ENCODE measurements at places on chromosomes 16 and 17.

- peaks cover 6% of the 10 kb centered on the region for H3K4me1 ChIP-seq
- no peak overlapping the region for H3K4me3 ChIP-seq
- DNase-seq = no peak
- H3K36me3 ChIP-seq = peaks cover 2% of the 10 kb centered on the region
- no peaks in the 10 kb centered on the region for H3K27me3 ChIP-seq
- H3K27ac ChIP-seq = peak overlapping the region; percentile 48
These were observed 54.9 kb downstream of the ABCC1 start for GRCh38 chr16:16004314-16004749.

- no peaks in the 10 kb centered on the region for H3K36me3 ChIP-seq
- DNase-seq = no peak
- peaks cover 4% of the 10 kb centered on the region for H3K4me1 ChIP-seq
- no peaks in the 10 kb centered on the region for H3K27me3 ChIP-seq
- H3K27ac ChIP-seq = no peak overlapping the region
These were observed 55.2 kb downstream of the PECAM1 start for GRCh38 chr17:64335486-64335885.

GRCh38 chr16:7025616-7026190 is 306.9 kb upstream of the RBFOX1 start:
- H3K4me1 ChIP-seq = peaks cover 15% of the 10 kb centered on the region
- H3K36me3 ChIP-seq = no peaks in the 10 kb centered on the region
- peak; percentile 71 for DNase-seq
- no peak overlapping the region for H3K27ac ChIP-seq

DNA sequence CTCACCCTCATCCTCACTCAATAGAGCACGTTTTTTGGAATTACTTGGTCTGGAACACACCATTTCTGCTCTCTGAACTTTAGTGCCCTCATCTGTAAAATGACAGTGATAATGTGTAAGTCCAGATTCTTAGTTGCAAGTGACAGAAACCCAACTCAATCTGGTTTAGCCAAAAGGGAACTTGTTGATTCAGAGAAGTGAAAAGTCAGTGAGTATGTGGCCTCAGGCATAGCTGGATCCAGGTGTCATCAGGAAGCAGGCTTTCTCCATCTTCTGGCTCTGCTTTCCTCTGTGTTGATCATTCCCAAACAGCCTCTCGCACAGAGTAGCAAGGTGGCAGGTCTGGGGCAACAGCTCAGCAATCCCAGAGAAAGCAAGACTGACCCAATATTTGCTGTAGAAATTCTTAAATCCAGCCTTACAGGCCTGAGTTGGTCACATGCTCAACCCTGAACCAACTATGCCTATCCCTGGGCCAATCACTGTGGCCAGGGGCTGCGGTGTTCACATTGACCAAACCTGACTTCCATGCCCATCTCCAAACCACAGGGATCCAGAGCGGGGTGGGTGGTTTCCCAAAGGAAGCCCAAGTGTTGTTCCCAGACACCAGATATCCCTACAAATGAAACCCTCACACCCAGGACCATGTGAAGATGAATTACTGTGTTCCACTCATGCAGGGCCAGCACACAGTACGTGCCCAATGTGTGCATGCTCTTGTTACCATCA is 23.3 kb upstream of the ALKBH5 start:
- H3K27ac ChIP-seq = no peak overlapping the region
- no peak overlapping the region for H3K4me3 ChIP-seq

DNA sequence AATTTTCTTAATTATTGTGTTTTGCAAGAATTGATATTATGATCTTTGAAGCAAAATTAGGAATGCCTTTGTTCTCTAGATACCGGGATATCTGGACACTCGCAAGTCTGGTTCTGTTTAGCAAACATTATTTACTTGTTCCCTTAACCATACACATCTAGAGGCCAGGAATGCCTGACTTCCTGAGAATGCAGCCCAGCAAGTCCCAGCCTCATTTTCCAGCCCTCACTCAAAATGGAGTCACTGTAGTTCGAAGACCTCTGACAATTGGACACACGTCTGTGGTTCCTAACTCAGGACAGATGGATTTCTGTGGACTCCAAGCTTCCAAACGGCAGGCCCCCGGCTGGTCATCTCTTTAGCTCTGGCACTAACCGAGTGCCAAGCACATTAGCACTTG is 355.4 kb upstream of the RBFOX1 start:
- H3K27me3 ChIP-seq = no peaks in the 10 kb centered on the region
- H3K27ac ChIP-seq = peak overlapping the region; percentile 17
- no peaks in the 10 kb centered on the region for H3K36me3 ChIP-seq

DNA sequence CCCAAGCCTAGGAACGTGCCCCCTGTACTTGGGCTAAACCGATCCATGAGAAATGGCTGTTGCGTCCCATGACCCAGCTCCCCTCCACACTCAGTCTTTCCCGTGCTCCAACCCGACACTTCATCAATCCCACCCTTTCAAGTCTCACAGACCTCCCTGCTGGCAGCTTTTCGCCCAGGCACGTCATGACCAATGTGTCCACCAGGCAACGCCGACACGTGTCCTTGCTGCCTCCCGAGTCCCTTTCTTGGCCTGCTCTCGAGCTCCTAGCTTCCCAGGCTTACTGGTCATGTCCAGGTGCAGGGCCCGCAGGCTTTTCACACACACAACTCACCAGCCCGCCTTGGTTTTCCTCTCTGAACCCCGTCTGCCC is 12.2 kb downstream of the MNT start:
- DNase-seq = no peak
- no peak overlapping the region for H3K27ac ChIP-seq
- peaks cover 10% of the 10 kb centered on the region for H3K36me3 ChIP-seq
- H3K27me3 ChIP-seq = no peaks in the 10 kb centered on the region
- peaks cover 27% of the 10 kb centered on the region for H3K4me1 ChIP-seq
- H3K4me3 ChIP-seq = no peak overlapping the region

GRCh38 chr17:36728030-36728991 is 126.9 kb downstream of the MRM1 start:
- DNase-seq = no peak
- H3K4me3 ChIP-seq = peak overlapping the region; percentile 28
- H3K27ac ChIP-seq = no peak overlapping the region

GRCh38 chr16:53962041-53962440 is 258.1 kb downstream of the FTO start:
- peak overlapping the region; percentile 92 for H3K27ac ChIP-seq
- peaks cover 2% of the 10 kb centered on the region for H3K36me3 ChIP-seq
- peaks cover 41% of the 10 kb centered on the region for H3K4me1 ChIP-seq
- no peak overlapping the region for H3K4me3 ChIP-seq
- DNase-seq = no peak

- H3K36me3 ChIP-seq = no peaks in the 10 kb centered on the region
- H3K27me3 ChIP-seq = no peaks in the 10 kb centered on the region
- peak overlapping the region; percentile 43 for H3K4me3 ChIP-seq
- DNase-seq = no peak
These were observed 27.2 kb downstream of the ARHGAP27 start for GRCh38 chr17:45405250-45406086.

GRCh38 chr16:48620445-48620844 is 10.5 kb upstream of the N4BP1 start:
- H3K27ac ChIP-seq = no peak overlapping the region
- peaks cover 13% of the 10 kb centered on the region for H3K4me1 ChIP-seq
- no peaks in the 10 kb centered on the region for H3K36me3 ChIP-seq
- H3K4me3 ChIP-seq = no peak overlapping the region
- peaks cover 9% of the 10 kb centered on the region for H3K27me3 ChIP-seq
- DNase-seq = no peak

DNA sequence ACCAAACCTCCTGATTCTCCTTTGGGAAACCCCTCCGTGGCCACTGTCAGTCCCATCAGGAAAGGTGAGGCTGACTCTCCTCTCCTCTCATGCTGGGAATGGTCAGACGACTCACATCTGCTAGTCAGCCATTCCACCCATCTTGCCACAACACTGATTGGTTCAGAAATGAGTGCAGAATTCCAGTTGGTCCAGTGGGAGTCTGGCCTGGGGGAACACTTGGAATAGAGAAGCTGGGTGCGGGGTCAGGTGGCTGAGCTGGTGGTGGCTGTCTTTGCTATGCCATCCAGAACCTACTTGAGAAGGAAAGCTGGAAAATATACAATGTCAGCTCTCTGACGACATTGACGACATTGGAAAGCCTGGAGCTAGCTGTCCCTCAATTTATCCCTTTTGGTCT is 23.6 kb upstream of the PLLP start:
- H3K36me3 ChIP-seq = no peaks in the 10 kb centered on the region
- H3K27ac ChIP-seq = no peak overlapping the region
- H3K27me3 ChIP-seq = peaks cover 2% of the 10 kb centered on the region
- no peaks in the 10 kb centered on the region for H3K4me1 ChIP-seq
- DNase-seq = no peak

DNA sequence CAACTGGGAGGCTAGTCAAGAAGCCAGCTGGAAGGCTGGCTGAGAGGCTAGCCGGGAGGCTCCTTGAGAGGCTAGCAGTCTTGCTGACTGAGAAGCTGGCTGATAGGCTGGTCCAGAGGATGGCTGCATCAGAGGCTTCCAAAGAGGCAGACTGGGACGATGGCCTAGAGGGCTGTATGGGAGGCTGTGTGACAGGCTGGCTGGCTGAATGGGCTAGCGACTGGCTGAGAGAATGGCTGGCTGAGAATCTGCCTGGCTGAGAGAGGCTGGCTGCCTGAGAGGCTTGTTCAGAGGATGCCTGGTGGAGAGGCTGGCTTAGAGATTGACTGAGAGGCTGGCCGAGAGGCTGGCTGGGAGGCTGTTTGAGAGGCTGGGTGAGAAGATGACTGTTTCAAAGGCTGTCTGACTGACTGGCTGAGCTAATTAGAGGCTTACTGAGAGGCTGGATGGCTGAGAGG is 34.8 kb upstream of the ACSM2B start:
- no peak for DNase-seq
- H3K27ac ChIP-seq = no peak overlapping the region
- no peak overlapping the region for H3K4me3 ChIP-seq
- peaks cover 5% of the 10 kb centered on the region for H3K4me1 ChIP-seq
- H3K36me3 ChIP-seq = no peaks in the 10 kb centered on the region
- peaks cover 21% of the 10 kb centered on the region for H3K27me3 ChIP-seq

DNA sequence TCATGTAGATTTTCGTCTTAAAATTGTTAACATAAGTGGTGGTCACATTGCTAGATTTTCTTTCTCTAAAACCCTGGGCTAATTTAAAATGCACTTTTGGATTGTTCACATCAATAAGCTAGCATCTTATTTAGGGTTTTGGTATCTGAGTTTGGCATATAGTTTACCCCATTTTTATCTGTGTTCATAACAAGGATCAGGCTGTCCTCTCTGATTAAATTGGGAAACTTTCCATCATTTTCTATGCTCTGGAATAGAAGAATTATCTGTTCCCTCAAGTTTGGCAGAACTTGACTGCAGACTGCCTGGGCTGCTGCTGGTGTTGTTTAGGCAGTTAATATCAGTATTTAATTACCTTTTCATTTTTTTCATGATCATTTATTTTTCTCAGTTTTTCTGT is 1.8 kb downstream of the SPECC1 start:
- peak overlapping the region; percentile 6 for H3K4me3 ChIP-seq
- H3K4me1 ChIP-seq = peaks cover 4% of the 10 kb centered on the region
- H3K27me3 ChIP-seq = peaks cover 64% of the 10 kb centered on the region
- H3K36me3 ChIP-seq = no peaks in the 10 kb centered on the region

DNA sequence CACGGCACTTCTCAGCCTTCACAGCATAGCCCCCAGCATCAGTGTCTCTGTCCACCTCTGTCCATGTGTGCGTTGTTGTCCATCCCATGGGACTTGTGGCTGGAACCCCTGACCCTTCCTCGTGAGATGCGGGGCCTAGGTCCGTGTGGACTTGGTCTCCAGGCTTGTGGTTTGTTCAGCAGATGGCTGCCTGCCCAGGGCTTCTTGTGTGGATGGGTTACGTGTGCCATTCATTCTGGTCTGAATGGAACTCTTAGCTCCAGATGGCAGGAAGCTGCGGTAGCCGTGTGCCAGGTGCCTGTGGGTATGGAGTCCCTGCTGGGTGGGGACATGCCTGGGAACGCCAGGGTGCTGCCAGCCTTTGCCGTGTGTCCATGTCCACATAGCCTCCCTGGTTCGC is 31.7 kb upstream of the NUDT16L1 start:
- no peak overlapping the region for H3K4me3 ChIP-seq
- H3K27ac ChIP-seq = no peak overlapping the region
- H3K4me1 ChIP-seq = no peaks in the 10 kb centered on the region
- DNase-seq = no peak

- no peak overlapping the region for H3K4me3 ChIP-seq
- H3K36me3 ChIP-seq = no peaks in the 10 kb centered on the region
- no peak overlapping the region for H3K27ac ChIP-seq
- no peaks in the 10 kb centered on the region for H3K4me1 ChIP-seq
- DNase-seq = no peak
- peaks cover 18% of the 10 kb centered on the region for H3K27me3 ChIP-seq
These were observed 107.8 kb upstream of the WSCD1 start for GRCh38 chr17:5962371-5962770.
